ENCODE measurements at places on chromosomes 3 and 15. TPM values are rescaled to one million over a fixed set of nuclear protein-coding genes. Genes with fewer than 3 reads are reported as not detected.

DNA sequence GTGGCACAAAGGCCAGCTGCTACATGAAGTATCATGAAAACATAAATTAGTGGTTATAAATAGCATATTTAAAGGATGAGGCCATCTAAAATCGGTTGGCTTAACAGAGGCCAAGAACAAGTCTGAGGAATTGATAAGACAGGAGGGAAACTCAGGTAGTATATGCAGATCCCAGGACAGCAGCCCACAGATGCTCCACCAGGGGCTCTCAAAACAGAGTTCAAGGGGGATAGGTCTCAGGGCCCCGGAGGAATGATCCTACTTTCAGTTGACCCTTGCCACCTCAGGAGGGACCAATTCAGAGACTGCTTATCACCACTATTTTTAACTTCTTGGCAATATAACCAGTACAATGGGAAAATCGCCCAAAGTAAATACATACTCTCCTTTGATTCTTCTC, 56.8 kb downstream of the RORA start:
- H3K27ac ChIP-seq: no peak overlapping the region
- no peak for DNase-seq
- no peaks in the 10 kb centered on the region for H3K4me1 ChIP-seq
- no peak overlapping the region for H3K4me3 ChIP-seq

RGMA gene
- not detected for total RNA-seq

DNA sequence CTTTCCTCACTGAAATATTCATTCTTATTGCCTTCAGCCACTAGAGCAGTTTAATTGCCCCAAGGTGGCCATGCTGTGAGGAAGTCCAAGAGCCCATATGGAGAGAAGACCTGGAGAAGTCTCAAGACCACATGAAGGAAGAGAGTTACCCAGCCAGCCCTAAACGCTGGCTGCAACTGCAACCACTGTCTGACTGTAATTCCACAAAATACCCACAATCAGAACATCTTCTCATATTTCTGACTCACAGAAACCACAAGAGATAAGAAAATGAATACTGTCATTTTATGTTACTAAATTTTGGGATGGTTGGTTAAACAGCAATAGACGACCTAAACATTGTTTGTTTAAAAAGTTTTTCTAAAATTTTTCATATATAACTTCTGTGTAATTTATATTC, 14.7 kb upstream of the SST start:
- no peaks in the 10 kb centered on the region for H3K4me1 ChIP-seq
- H3K27me3 ChIP-seq: no peaks in the 10 kb centered on the region
- H3K27ac ChIP-seq: no peak overlapping the region
- H3K36me3 ChIP-seq: no peaks in the 10 kb centered on the region

DNA sequence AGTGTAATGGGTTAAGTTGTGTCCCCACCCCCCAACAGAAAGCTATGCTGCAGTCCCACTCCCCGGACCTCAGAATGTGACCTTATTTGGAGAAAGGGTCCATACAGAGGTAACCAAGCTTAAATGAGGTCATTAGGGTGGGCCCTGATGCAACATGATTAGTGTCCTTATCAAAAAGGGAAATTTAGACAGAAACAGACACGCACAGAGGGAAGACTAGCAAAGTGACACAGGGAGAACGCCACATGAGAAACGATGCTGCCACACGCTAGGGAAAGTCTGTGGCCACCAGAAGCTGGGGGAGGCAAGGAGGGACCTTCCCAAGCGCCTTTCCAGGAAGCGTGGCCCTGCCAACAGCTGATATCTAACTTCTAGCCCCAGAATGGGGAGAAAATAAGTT, 65.4 kb downstream of the RPN1 start:
- no peak for DNase-seq
- H3K4me1 ChIP-seq: peaks cover 11% of the 10 kb centered on the region
- H3K4me3 ChIP-seq: no peak overlapping the region
- no peaks in the 10 kb centered on the region for H3K36me3 ChIP-seq
- no peak overlapping the region for H3K27ac ChIP-seq

REC114 gene
- total RNA-seq: not detected

DNA sequence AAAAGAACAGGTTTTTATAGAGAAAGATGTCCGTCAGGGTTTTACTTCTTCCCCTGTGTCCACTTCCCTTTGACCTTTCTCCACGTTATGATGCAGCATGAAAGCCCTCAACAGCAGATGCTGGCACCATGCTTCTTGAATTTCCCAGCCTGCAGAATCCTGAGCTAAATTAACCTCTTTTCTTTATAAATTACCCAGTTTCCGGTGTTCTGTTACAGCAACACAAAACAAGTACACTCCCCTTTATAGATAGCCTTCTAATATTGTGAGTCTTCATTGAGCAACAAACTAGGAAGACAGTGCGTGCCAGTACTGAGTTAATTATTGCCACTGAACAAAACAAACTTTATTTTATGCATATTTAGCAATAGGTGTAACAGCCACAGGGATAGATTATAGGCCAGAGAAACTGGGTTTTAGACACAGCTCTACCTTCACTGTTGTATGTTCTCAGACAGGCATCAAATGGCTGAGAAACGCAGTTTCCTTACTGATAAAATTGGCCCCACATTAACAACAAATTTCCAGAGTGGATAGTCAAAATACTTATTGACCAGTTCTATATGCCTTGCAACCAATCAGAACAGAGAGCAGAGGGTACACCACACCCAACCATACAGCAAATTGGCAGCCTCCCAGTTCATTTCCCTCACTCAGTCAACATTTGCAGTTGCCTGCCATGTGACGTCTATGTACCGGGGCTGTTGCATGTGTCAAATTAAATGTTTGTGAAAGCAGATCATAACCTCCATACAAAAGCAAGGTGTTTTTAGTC, 14.4 kb upstream of the TBL1XR1 start:
- DNase-seq: no peak
- no peak overlapping the region for H3K4me3 ChIP-seq
- H3K27me3 ChIP-seq: no peaks in the 10 kb centered on the region
- H3K4me1 ChIP-seq: no peaks in the 10 kb centered on the region
- H3K36me3 ChIP-seq: no peaks in the 10 kb centered on the region

FETUB gene
- not detected for total RNA-seq

IL17RE gene
- not detected for total RNA-seq

- DNase-seq: peak; percentile 90
- no peak overlapping the region for H3K4me3 ChIP-seq
- no peaks in the 10 kb centered on the region for H3K4me1 ChIP-seq
These were observed 26.9 kb upstream of the LINGO1 start for GRCh38 chr15:77659350-77660321.

DNA sequence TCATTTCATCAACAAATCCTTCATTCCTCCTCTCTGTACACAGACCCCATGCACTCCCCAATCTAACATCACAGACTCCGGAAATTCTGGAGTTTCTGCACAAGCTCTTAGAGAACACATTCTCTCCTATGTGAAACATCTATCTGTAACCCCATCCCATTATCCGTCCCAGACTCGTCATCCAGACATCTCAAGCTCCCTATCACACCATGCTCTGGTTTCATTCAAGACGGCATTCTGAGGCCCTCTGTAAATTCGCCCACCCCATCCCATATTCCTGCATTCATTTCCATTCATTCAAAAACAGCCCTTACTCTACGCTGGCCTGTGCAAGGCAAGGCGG, 575 bp downstream of the LEO1 start:
- peaks cover 4% of the 10 kb centered on the region for H3K36me3 ChIP-seq
- no peak for DNase-seq
- no peaks in the 10 kb centered on the region for H3K27me3 ChIP-seq
- H3K4me1 ChIP-seq: peaks cover 13% of the 10 kb centered on the region
- peak overlapping the region; percentile 64 for H3K27ac ChIP-seq
- H3K4me3 ChIP-seq: peak overlapping the region; percentile 92

- no peak for DNase-seq
- no peak overlapping the region for H3K27ac ChIP-seq
- H3K4me1 ChIP-seq: no peaks in the 10 kb centered on the region
- no peaks in the 10 kb centered on the region for H3K36me3 ChIP-seq
- no peaks in the 10 kb centered on the region for H3K27me3 ChIP-seq
- no peak overlapping the region for H3K4me3 ChIP-seq
These were observed 53.5 kb downstream of the BSN start for GRCh38 chr3:49607796-49608195.

DNA sequence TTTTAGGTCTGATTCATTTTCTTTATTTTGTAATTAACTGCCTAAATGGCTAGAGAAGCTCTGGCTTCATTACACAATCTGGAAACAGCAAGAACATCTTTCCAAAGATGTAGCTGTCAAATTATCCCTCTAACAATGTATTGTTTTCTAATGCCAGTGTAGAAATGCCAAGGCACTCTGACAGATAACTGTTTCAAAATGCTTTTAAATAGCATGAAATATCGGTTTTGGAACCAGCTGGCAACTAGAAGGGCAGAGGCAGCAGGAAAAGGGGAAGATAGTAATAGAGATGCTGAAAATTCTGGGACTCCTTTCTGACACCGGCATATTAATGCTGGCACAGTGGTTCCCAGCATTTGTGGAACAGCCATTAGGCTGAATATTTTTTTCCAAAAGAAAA, 26.1 kb downstream of the MORC1 start:
- H3K4me3 ChIP-seq: no peak overlapping the region
- DNase-seq: no peak
- no peaks in the 10 kb centered on the region for H3K4me1 ChIP-seq
- H3K27ac ChIP-seq: no peak overlapping the region
- H3K27me3 ChIP-seq: no peaks in the 10 kb centered on the region
- H3K36me3 ChIP-seq: no peaks in the 10 kb centered on the region

- 0 out of 2 replicates have a peak, but pooled peaks cover 6% of the 10 kb centered on the region for H3K36me3 ChIP-seq
- no peaks in the 10 kb centered on the region for H3K27me3 ChIP-seq
- H3K4me1 ChIP-seq: no peaks in the 10 kb centered on the region
- no peak overlapping the region for H3K4me3 ChIP-seq
- DNase-seq: no peak
These were observed 97.9 kb upstream of the EIF1B start for GRCh38 chr3:40211579-40211978.

DNA sequence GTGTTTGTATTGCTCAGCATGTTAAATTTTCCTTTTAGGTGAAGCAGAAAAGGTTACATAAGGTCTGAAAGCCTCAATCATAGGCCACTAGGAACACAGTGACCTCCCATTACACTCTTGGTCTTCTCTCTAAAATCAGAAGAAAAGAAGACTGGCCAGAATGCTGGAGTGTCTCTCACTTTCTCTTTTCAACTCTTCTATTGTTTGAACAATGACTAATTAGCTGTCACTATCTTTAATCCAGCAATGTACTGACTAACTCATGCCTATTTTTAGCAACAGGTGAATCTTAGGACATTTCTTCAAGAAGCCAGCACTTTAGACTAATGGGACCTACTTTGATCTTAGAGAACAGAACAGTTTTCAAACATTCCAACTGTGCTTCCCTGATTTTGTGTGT, 142.8 kb downstream of the TGFBR2 start:
- no peak for DNase-seq
- no peak overlapping the region for H3K4me3 ChIP-seq
- H3K36me3 ChIP-seq: no peaks in the 10 kb centered on the region
- no peaks in the 10 kb centered on the region for H3K4me1 ChIP-seq
- H3K27ac ChIP-seq: no peak overlapping the region

DNA sequence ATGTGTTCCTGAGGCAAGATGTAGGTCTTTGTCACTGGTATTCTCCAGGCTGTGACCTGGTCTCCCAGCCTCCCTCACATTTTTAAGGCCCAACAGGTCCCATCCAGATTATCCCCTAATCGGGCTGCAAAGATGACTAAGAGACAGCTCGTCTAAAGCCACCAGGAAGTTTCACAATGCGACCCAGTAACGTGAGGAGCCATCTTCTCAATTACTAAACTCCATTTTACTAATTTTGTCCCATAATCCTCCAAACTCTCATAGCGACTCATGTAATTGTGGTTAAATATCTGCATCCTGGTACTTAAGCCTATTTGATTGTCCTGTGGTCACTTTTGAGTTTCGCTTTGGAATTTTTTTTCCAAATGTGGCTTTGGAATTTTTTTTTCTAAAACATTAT, 8.7 kb upstream of the PLA2G4F start:
- no peaks in the 10 kb centered on the region for H3K4me1 ChIP-seq
- H3K36me3 ChIP-seq: peaks cover 49% of the 10 kb centered on the region
- H3K27me3 ChIP-seq: no peaks in the 10 kb centered on the region
- H3K4me3 ChIP-seq: no peak overlapping the region
- no peak for DNase-seq

DNA sequence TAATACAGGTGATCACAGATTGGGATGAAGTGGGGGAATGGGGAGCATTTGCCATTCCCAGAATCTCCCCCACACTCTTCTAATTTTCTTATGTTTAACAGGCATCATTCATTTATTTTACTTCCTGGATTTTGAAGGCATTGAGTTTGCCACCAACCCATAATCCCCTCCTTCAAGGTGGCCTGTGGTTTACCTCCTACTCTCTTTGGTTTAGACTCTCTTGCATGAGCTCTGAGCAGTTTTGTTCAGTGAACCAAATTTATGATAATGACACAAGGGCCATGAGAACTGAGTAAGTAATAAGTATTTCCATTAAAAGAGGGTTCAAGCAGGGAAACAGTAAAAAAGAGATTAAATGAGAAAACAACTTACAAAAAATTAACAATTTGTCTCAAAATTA, 703.1 kb upstream of the CFAP20DC start:
- DNase-seq: no peak
- H3K27ac ChIP-seq: no peak overlapping the region
- H3K27me3 ChIP-seq: no peaks in the 10 kb centered on the region
- H3K36me3 ChIP-seq: no peaks in the 10 kb centered on the region
- H3K4me1 ChIP-seq: no peaks in the 10 kb centered on the region
- no peak overlapping the region for H3K4me3 ChIP-seq

DNA sequence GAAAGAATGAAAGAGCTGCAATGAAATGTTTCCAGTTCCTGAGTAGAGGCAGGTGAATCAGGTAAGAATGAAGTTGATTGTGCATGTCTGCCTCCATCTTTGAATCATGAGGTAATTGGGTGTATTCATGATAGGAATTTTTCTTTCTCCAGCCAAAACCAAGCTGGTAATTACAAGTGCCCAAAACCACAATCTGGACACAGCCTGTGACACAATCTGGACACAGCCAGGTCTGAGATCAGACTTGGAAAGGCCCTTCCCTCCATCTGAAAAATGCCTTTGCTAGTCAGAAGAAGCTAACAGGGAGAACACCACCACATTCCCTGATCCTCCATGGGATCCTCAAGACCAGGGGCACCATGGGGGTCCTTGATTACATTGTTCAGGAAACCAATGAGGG, 338.5 kb upstream of the THBS1 start:
- H3K27ac ChIP-seq: no peak overlapping the region
- H3K4me3 ChIP-seq: no peak overlapping the region
- H3K36me3 ChIP-seq: no peaks in the 10 kb centered on the region
- no peaks in the 10 kb centered on the region for H3K27me3 ChIP-seq

GRCh38 chr3:151428386-151428785, 32.5 kb downstream of the IGSF10 start:
- H3K36me3 ChIP-seq: no peaks in the 10 kb centered on the region
- no peaks in the 10 kb centered on the region for H3K27me3 ChIP-seq
- H3K4me1 ChIP-seq: peaks cover 100% of the 10 kb centered on the region
- H3K4me3 ChIP-seq: no peak overlapping the region

DNA sequence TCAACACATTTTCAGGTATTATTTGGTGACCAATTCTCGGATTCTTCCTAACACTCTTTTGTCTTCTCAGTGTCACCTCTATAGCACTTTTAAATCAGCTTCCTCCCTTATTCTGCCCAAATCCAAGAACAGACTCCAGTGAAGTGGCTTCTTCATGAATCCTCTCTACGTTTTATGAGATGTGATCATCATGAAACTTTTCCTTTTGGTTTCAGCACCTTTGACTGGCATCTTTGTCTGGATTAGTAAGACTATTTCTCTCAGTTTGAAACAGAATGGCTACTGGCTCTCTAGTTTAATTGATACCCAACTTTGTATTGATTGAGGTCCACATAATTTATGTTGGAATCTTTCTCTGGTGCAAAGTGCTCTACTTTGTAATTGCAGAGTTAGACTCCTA, 45.6 kb downstream of the CMC1 start:
- H3K36me3 ChIP-seq: peaks cover 15% of the 10 kb centered on the region
- no peak overlapping the region for H3K27ac ChIP-seq
- H3K4me1 ChIP-seq: peaks cover 13% of the 10 kb centered on the region
- no peaks in the 10 kb centered on the region for H3K27me3 ChIP-seq
- no peak overlapping the region for H3K4me3 ChIP-seq
- no peak for DNase-seq

Measured in Karpas-422 (cell line).